ENCODE measurements at places on chromosomes 12 and 14.

DNA sequence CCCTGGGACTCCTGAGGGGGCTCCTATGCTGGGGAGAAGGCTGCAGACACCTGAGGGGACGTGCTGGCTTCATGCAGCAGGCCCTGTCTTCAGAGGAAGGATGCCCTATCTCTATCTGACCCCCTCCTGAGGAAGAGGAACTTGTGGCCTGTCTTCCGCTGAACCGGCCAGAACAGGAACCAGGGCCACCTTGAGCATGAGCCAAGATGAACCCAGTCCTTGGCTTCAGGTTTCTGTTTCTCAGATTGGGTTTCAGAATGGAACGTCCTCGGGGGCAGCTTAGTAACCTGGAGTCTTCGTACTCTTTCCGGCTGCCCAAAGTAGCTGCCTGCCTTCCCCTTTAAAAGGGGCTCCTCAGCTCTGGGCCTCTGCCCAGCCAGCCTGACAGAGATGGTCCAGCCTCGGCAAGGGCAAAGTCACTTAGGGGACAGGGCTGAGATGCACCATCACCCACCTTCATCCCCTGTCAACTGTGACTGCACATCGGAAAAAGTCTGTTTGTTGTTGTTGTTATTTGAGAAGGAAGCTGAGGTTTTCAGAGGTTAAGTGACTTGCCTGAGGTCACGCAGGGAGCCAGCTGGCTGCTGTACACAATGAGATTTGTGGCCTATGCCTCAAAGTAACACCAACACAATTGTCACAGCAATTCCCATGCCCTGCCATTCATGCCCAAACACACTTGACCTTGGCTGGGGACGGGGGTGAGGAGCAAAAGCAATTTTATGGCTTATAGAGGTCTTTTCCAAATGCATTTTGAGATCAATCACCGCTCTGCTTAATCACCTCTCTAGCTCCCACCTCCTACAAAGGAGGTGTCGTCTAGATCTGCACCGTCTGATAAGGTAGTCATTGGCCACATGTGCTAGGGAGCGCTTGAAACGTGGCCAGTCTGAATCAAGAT lies 13.4 kb downstream of the ASB2 start:
- no peak for DNase-seq

GRCh38 chr12:118494776-118495175 lies 118.4 kb downstream of the SUDS3 start:
- DNase-seq: no peak

DNA sequence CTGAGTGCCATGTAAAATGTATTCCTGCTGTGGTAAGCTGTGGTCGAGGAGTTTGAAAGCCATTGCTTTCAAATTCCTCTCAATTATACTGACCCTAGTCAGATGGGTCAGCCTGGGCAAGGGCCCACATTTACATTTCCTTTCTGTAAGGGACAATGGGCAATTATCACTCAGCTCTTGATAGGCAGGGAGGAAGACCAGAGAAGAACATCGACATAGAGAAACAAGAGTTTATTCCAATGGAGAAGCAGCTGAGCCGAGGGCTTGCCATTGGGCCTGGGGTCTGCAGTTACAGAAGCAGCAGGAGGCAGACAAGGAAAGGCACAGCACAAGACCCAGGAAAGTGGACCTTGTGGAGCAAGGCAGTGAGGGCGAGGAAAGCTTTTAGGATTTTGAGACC lies 9.7 kb downstream of the NRIP2 start:
- no peak for DNase-seq

GRCh38 chr12:112167718-112168525 lies 42.6 kb downstream of the TRAFD1 start:
- no peak for DNase-seq

DNA sequence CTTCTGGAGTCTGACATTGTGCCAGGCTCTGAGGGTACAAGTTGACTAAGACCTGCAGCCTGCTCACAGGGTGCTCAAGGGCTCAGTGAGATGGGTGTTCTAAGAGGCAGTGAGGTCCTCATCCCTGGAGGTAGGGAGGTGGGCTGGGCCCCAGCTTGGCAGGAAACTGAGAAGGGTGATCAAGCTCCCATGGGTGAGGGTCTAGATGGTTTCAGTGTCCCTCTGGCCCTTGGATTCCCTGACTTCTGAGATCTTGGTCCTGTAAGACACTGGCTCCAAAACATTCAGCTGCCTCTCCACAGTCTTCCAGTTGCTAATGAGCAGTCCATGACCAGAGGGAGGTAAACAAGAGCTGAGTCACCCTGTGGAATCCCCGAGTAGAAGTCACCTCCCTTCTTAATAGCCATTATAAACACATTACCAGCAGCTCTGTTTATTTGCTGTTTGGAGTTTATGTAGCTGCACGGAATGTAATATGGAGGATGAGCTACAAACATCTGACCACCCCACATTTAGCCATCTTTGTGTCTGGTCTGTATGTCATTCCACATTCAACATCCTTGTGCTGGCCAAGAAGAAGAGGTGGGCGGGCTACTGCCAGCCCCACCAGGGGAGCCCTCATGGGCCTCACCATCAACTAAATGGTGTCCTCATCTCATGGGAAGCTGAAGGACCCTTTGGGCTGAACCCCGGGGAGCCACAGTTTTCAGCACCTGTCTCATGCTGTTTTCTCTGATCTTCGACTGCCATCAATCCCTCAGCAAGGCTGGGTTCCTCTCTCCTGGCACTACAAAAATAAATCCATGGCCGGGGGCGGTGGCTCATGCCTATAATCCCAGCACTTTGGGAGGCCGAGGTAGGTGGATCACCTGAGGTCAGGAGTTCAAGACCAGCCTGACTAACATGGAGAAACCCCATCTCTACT lies 37.2 kb upstream of the BDKRB2 start:
- DNase-seq: no peak

DNA sequence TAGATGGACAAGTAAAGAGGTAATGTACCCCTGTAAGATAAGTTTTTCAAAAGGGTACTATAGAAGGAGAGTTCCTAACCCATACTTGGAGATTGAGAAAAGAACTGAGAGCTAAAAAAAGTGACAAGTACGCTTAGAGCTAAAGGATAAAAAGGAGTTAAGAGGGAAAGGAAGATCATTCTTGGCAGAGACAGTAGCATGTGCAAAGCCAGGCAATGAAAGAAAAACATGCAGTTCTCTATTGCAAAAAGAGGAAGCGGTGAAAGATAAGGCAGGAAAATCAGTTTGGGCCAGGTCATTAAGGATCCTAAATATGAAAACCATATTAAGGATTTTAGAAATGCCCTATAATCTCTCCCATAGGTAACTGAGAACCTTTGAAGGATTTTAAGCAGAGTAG lies 500.4 kb upstream of the GARIN6 start:
- no peak for DNase-seq

- DNase-seq: no peak
These were observed 48.6 kb downstream of the EIF2S3B start for GRCh38 chr12:10554228-10554755.

- DNase-seq: no peak
These were observed 52.4 kb upstream of the MON2 start for GRCh38 chr12:62414180-62414579.

DNA sequence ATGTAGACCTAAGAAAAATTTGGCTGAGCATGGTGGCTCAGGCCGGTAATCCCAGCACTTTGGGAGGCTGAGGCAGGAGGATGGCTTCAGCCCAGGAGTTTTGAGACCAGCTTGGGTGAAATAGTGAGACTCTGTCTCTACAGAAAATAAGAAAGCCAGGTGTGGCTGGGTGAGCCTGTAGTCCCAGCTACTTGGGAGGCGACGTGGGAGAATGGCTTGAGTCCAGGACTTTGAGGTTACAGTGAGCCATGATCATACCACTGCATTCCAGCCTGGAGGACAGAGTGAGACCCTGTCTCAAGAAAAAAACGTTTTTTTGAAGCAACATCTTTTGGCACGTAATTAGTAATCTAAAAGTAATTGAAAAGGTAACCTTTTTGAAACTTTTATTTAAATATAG lies 70.9 kb downstream of the FERMT2 start:
- no peak for DNase-seq

DNA sequence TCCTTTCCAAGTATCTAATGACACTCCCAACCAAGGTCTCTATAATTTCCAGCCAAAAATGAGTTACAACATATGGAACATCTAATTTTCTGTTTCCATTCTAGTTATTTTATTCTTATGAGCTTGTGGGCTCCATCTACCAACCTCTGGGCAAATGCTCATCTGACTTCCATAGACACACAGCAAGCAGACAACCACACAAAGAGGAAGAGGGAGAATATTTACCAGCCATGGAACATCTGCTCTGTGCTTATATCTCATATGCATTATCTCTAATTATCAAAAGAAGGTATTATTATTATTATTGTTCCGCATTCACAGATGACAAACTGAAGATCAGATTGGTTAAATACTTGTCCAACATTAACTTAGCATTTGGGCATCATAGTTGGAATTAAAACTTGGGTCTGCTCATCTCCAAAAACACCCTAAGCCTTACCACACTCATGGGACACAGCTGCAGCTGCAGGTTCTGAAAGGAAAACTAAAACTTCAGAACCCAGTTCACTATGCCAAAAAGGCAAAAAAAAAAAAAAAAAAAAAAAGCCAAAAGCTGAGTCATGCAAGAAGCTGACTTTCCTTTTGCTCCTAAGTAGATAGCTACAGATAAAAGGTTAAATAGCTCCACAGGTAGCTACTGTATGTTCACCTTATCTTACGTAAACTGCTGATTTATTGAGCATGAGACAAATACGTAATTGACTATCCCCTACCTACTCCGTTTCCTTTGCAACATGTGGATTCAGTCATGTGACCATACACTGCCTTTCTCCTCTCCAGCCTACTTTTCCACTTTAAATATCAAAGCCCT lies 23.6 kb upstream of the TCL1B start:
- DNase-seq: no peak

GRCh38 chr12:116142936-116143898 lies 134.3 kb downstream of the MED13L start:
- no peak for DNase-seq

DNA sequence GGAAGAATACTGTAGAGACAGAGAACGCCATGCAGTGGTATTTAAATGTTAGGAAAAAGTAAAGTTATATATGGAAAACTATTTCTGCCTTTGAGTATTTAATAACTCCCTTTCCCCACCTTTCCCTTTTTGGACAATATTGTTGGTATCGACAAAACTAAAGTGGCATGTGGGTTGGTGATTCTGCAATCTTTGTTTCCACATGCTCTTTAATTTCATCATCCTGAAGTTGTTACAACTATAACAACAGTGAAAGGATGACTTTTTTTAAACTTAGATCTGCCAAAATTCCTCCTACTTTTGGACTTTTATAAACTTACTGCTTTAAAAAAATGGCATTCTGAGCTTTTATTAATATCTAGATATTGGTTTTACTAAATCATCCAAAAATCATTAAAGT lies 25.3 kb downstream of the TTC8 start:
- no peak for DNase-seq

DNA sequence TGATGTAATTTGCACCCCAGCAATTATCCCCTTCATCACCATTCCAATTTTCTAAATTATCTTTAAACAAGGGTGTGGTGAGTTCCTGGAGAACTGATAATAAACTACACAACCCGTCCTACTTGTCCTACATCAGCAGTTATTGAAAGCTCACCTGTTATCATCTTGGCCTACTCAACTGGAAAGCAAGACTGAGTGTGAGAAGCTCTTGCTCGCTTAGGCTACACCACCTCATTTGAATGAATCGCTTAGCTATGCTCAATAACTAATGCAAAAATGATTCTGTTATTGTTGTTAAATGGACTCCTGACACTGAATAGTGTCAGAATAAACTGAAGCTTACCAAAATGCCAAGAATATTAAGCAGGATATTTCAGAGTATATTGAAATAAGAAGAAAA lies 115.4 kb upstream of the BTG1 start:
- DNase-seq: no peak

GRCh38 chr14:29265852-29266251 lies 499.3 kb downstream of the FOXG1 start:
- DNase-seq: no peak

DNA sequence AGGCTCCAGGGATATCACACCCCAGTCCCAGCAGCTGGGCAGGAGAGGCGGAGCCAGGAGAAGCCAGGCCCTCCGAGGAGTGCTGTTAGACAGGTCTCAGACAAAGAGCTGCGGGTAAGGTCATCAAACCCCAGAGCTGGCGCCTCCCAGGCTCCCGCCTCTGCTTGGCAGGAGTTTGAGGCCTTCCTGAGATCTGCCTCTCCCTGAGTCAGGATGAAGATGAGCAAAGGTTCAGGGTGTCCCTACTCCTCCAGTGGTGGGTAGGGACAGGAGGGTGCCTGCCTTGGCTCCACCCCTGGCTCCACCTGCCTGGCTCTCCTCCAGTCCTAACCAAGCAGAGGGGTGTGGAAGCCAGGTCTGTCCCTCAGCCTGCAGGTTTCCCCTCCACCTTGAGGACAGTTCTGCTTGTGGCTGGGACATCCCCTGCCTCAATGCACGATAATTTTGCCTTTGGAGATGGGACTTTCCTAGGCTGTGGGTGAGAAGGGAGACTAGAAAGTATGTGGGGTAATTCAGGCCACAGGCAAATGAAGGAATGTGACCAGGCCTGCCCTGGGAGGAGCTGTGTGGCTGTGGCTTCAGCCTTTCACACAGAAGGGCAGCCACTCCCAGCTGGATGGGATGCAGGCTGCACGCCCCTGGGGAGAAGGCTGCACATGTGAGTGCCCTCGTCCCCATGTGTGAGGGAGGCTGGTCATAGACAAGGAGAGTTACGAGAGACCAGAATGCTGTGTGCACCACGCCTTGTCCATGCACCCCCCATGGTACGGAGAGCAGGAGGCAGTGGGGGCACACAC lies 2.2 kb downstream of the PLEKHG6 start:
- peak; percentile 53 for DNase-seq

DNA sequence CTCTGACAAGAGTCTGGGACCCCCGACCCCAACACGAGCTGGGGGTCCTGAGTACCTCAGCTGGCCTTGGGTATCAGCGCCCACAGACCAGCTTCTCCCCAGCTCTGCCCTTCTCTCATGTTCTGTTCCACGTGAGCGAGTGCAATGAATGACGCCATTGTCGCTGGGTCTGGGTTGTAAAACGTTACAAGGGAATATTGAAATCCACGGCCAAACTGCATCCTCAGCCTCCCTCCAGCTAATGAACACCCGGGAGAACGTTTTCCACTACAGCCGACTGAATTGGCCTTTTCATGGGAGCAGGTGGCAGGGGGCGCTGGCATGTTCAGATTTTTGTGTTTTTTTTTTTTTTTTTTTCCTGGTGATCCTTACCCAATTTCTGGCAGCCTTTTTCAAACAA lies 34.7 kb downstream of the TBX5 start:
- no peak for DNase-seq

- no peak for DNase-seq
These were observed 234.7 kb downstream of the BCAT1 start for GRCh38 chr12:24714237-24714636.

GRCh38 chr14:94370524-94370910 lies 17.9 kb downstream of the SERPINA1 start:
- no peak for DNase-seq

Measured in GM12892 (cell line).